ENCODE measurements at places on chromosomes 11 and 22. TPM values are rescaled to one million over a fixed set of nuclear protein-coding genes. Genes with fewer than 3 reads are reported as not detected.
A peak's percentile ranks its signal among the peaks of the same experiment; 100 is the strongest.

ARHGAP32 gene
- 17.0 TPM for polyA plus RNA-seq

ZFTA gene
- polyA plus RNA-seq: 40.0 TPM

UBQLN3 gene
- not detected for polyA plus RNA-seq

- no peak for DNase-seq
Measured at GRCh38 chr11:68541116-68541515, 80.6 kb downstream of the PPP6R3 start.

DNA sequence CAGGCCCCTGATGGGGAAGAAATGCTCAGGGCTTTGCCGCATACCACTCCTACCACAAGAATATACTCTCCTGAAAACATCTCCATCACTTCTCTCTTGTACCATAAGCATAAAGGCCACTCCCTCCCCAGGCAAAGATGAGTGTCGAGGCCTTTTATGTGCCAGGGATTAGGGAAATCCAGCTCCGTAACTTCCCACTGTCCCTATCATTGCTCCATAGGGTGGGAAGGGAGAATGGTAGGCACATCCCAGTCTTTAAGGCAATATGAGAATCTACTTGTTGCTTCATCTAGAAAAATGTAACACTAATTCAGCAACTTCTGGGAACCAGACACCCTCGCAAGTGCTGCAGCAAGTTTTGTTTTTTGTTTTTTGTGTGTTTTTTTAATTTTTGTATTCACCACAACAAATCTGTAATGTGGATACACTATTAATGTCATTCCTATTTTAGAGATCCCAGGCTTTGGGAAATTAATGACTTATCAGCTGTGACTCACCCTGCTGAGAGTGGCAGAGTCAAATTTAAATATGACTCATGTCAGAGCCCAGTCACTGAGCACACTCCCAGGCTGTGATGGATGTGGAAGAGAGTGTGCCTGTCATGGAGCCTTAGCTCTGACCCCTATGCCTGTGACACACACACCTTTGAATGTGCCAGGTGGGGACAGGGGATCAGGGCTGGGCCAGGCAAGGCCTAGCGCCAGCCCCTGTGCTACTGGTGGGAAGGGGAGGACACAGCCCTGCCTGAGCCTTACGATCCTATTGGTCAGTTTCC lies 23.4 kb downstream of the PANX1 start:
- DNase-seq: peak; percentile 62

DNA sequence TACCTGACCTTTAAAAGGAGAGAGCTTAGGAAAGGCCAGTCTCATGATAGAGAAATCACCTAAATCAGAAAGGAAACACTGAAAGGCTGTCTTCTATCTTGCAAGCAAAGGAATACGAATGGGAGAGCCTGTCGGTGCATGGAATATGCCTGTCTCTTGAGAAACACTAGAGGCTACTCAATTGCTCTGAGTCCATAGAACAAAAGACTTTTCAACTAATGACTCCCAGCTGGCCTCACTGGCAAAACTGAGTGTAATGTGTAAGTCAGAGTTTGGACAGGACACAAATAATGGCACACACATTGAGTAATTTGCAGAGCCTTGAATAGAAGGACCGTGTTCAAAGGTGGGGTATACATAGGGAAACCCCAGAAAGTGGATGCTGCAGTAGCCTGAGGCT lies 171.0 kb upstream of the ARHGAP20 start:
- DNase-seq: no peak

GRCh38 chr11:73331138-73331916 lies 23.3 kb downstream of the ARHGEF17 start:
- peak; percentile 78 for DNase-seq

DNA sequence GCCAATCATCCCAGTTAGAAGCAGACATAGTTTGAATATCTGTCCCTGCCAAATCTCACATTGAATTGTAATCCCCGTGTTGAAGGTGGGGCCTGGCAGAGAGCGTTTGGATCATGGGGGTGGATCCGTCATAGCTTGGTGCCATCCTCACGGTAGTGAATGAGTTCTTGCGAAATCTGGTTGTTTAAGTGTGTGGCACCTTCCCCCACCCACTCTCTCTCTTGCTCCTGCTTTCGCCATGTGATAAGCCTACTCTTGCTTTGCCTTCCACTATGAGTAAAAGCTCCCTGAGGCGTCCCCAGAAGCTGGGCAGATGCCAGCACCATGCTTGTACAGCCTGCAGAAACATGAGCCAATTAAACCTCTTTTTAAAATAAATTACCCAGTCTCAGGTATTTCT lies 5.0 kb upstream of the CCDC81 start:
- DNase-seq: no peak

DNA sequence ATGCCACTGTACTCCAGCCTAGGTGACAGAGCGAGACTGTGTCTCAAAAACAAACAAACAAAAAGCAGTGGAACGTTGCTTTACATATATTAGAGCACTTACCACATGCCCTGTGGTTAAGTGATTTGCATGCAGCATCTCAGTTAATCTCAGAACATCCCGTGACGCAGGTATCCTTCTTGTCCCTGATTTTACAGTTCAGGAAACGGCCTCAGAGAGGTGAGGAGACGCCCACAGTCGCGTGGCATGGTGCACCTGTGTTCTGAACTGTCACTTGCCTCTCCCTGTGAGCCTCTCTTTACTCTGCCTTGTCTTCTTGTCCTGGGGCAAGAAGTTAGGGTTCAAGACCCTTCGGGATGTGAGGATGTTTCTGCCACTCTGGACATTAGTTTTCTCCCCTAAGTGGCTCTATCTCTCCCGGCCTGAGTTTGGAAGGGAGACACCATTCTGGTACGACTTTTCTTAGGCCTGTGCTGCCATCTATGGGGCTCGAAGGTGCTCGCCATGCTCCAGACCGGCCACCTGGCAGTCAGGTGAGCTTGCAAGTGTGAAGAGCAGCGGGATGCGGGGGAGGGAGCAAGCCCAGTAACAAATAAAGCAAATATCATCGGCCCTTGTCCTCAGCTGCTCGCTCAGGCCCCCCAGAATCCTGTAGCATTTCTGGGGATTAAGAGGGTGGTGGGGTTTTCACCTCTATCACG lies 25.6 kb downstream of the YWHAH start:
- DNase-seq: peak; percentile 78

- DNase-seq: no peak
Measured at GRCh38 chr11:110198031-110198729, 98.2 kb downstream of the RDX start.

DNA sequence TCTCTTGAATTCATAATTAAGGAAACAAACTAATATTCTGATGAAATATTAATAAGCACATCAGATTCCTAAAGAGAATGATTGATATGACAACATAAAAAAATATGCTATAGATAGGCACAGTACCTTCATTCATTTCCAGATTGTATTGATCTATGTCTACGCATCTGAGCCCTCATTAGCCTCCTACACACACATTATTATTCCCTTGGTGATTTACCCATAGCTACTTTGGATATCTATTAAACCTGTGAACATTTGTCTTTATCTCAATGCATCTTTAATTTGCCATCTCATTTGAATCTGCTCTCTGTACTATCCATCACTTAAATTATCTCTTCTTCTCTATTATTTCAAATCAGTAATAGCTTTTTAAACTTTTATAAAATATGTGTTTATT lies 18.4 kb downstream of the SESN3 start:
- no peak for DNase-seq

DNA sequence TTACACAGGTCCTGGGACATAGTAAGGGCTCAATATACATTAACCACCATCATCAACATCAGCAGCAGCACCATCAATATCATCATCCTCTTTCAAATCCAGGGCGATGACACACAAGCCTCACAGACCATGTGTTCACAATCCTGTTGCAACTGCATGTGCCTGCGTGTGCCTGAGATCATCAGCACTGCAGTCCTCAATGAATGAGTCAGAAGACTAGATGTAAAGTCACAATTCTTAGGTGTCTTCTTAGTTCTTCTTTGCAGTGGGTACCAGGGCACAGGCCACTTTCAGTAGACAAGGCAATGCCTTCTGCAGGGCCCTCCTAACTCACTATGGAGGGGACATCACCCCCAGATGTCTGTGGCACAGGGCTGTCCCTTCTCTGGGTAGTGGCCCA lies 111.1 kb downstream of the MYO18B start:
- DNase-seq: no peak

All from left lung (tissue), 14 donors.